Spinal cord (tissue), 10 donors: ENCODE measurements at places on chromosomes 1 and 21.

GRCh38 chr1:178664278-178664677 lies 60.8 kb upstream of the RALGPS2 start:
- no peak for DNase-seq

GRCh38 chr21:46124083-46124925 lies 26.4 kb downstream of the COL6A2 start:
- no peak for DNase-seq

DNA sequence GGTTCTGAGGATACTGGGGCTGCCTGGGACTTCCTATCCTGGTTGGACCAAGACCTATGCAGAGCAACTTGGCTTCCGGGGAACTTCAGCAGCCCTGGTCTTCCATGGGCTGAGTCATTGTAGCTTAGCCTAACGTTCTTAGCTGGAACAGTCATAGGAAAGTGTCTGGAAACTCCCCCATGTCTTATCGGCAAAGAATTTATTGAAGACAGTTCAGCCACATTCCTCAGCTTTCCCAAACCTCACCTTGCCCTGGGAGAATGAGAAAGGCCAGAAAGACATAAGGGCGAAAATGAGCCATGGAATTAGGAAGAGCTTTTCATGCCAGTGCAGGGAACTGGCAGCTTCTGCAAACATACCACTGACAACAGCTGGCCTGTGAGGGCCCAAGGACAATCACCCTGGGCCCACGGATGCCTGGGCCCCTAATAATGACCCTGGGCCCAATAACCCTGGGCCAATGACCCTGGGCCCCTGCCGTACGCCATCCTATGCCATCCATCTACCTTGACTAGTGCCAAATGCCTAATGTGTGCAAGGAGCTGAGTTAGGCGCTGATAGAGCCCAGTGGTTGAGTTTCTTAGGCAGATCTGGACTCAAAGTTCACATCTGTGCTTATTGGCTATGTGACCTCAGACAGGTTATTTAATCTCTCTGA lies 114.4 kb upstream of the GADD45A start:
- DNase-seq, result no peak

DNA sequence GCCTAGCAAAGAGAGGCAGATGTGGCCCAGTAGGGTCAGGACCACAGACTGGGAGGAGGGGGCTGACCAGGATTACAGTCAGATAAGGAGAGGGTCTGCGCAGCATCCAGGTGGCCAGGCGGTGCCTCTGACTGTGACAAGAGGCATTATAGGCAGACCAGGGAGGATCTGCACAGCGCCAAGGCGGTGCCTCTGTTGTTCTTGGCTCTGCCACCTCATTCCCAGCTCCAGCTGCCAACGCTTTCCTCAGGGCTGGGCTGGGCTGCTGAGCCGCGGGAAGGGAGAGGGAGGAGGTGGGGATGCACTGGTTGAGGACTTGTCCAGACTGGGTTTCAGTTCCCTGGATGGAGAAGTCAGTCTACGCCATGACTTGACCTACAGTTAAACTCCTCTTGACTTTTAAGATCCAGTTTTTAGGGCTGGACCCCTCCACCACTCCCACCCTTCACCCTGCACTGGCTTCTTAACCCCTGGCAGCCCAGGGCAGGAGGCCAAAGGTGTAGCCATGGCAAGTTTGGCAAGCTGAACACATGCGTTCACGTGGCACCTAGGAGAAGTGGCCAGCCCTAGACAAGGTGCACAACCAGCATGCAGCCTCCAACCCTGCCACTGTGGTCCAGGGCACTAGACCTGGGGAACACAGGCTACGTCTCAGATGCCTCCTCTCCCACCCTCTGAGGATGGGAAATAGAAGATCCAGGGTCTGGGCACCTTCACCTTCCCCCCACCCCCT lies 4.5 kb upstream of the CRABP2 start:
- DNase-seq, result no peak

DNA sequence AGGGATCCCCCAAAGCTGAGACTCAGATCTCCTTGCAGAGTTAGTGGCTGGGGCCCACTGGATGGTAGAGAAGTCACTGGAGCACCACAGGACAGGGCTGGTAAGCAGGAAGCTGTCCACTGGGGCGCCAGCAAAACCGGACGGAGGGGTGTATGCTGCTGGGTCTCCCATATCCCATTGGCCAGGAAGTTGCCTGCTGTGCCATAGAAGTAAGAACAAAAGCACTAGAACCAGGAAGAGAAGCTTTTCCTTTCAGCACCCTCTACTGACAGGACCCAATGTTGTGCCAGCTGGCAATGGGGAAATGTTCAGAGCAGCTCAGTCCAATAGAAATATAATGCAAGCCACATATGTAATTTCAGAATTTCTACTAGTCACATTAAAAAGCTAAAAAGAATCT lies 146.6 kb downstream of the SPATA46 start:
- DNase-seq, result no peak

- DNase-seq, result no peak
These were observed 11.6 kb upstream of the POU2F1 start for GRCh38 chr1:167209044-167209443.

- no peak for DNase-seq
These were observed 6.5 kb downstream of the FCAMR start for GRCh38 chr1:206963740-206964139.

DNA sequence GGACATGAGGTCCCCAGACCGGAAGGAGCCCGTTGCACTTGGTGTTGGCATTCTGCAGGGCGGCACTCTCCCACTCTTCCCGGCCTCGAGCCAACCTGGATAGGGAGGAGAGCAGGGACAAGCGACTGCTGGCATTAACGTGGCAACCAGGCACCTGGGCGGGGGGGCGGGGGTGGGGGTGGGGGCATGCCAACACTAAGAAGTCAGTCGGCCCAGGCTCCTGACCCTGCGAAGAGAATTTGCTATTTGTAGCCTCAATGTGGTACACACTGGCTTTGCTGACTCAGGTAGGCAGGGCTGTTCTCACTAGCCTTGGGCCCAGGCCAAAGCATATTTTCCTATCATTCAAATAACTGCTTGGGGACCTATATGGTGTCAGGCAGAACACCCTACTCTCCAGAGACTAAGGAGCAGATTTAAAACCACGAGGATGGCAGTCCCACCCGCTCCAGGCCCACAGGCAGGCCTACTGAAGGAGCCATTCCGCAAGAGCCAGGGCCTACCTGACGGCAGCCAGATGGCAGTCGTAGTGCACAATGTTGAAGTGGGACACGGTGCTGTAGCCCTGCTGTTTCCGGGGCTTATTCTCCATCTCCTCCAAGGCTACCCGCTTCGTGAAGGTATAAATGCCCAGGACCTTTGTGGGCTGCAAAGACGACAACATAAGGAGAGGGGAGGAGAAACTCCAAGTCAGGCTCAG lies 123.7 kb downstream of the UBR4 start:
- DNase-seq, result no peak

- DNase-seq, result no peak
These were observed 303.6 kb downstream of the PRDM2 start for GRCh38 chr1:14003552-14003951.

DNA sequence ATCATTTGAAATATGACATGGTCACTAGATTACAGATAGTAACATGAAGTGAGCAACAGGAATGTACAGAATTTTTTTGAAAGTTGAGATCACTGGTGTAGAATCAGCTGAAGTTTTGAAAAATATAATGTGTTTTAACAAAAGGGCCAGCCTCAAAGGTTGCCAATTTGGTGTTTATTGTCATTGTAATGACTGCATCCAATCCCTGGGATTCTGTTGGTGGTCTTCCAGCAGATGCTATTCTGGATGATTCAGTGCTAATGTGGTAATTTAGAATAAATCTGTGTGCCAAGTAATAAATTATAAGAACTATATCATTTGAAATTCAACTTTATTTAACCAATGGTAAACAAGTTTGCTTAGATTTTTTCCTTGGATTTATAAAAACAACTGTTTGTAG lies 436.4 kb upstream of the PKN2 start:
- no peak for DNase-seq

- no peak for DNase-seq
These were observed 155.4 kb downstream of the CLEC20A start for GRCh38 chr1:178341261-178341956.

GRCh38 chr1:203289281-203289981 lies 15.9 kb upstream of the BTG2 start:
- no peak for DNase-seq

DNA sequence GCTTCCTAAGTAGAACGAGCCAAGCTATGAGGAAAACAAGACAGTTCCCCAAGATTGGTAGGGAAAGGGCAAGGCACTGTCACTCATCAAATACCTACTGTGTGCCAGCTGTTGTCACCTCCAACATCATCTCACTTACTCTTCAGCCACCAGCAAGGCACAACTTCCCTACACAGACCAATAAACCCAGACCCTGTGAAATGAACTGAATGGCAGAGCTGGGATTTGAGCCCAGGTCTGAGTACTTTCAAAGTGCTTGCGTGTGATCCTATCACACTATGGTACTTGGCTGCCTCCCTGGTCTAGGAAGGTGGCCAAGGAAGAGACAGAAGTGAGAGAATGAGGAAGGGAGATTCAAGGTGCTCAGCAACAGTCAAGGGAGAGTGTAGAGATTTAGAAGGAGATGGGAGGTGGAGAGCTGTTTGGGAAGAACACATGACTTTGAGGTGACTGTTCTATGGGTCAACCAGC lies 16.7 kb upstream of the TRIM63 start:
- DNase-seq, result no peak

DNA sequence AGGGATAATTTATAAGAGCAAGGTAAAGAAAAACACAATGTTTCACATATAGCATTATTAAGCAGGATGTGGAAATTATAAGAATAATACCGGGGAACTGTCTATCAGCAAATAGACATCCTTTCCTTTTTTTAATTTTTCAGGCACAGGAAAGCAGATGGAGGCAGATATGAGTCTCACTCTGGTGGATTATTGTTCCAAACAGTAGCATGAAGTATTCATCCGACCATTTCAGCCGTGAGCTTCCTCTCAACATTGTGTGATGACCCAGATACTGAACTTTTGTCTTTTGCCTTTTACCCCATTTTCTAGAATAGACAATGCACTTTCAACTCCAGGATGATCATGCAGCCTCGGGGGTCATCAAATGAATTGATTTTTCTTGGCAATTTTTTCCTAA lies 599.8 kb downstream of the ADGRL2 start:
- no peak for DNase-seq

- DNase-seq, result no peak
These were observed 25.5 kb upstream of the CCSAP start for GRCh38 chr1:229368347-229368746.

- DNase-seq, result no peak
These were observed 159.8 kb upstream of the SGIP1 start for GRCh38 chr1:66374148-66374547.

DNA sequence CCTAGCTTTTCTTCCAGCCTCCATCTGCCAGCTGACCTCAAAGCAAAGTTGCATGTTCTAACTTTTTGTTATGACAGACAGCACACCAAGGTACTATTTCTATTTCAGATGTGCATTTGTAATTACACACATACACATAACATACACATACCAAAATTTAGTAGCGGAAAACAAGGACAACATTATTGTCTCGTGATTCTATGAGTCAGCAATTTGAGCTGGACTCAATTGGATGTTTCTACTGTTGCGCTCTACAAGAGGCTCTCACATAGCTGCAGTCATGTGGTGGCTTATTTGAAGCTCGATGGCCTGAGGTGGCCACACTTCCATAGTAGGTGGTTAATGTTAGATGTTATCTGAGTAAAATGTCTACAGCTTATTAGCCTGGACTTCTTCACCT lies 1010.1 kb upstream of the B3GALT2 start:
- no peak for DNase-seq

DNA sequence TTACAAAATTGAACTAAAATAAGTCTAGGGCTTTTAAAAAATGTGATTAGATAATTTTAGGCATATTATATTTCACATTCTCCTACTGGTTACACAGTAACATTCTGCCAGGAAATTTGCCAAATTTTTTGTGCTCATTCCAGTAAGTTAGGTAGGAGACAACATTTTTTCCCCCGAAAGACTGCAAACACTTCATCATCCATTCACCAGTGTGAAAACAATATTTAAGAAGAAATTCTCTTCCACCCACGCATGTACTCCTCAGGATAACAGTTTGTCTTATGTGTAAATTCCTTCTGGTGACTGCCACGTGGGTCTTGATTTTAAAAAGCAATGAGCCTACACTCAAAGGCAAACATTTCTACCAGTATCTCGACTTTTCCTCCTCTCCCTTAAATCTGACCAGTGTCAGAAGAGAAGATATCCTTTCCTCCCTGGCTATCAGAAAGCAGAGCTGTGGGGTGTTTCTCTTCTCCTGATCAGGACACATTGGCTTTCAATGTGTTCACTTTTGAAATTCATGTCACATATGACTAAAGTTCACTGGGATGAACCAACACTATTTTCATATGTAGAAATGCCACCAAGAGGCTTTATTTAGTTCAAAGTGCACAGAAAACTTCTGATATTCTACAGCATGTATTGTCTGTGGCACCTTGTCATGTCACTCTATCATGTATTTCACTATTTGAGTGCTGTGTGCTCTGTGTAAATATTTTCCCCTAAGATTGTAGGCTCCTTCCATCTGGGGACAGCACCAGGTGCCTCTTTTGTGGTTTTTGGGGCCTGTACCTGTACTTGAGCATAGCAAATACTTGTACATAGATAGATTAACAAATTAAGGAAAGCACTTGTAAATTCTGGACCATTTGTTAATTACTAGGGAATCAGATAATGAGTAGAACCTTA lies 38.6 kb downstream of the LHX9 start:
- DNase-seq, result no peak

DNA sequence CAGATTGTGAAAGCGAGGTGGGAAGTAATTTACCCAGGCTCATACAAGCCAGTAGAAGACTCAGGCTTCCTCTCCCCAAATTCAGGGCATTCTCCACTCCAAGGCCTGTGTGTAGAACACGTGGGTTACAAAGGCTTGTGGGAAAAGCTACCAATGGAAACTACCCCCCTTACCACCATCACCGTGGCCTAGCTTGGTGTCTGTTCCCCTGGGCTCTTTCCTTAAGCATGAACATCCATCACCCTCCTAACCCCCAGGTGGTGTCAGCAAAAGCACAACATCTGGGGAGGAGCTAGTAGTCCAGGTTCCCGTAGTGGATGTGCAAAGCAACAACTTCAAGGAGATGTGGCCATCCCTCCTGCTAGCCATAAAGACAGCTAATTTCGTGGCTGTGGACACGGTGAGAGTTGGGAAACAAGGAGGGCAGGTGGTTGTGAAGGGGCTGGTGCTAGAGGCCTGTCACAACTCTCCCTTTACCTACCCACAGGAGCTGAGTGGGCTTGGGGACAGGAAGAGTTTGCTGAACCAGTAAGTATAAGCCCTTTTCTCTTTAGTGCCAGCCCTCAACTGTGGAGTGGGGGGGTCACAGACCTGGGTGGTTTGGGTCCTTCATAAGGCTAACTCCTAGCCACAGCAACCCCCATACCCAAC lies 701 bp upstream of the MUTYH start:
- no peak for DNase-seq

DNA sequence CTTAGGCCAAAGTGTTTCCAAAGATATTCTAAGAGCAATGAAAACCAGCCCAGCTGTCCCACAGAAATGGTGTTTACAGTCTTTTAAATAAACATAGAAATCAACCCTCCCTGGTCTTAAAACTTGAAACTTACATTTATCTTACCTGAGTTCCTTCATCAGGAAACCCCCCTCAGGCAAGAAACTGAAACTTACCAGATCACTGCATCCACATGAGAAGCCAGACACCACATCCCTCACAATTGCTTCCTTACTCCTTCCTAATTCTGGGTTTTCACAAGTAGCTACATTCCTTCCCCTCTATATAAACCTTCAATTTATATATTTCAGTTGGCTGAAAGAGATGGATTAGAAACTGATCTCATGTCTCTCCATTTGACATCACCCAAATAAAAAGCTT lies 563.0 kb upstream of the CHRM3 start:
- DNase-seq, result no peak
